ENCODE measurements at places on chromosomes 13 and 19.

GRCh38 chr19:3224346-3225168 lies at the start of gene CELF5:
CELF5 (plus strand) TSS chr19:3224661; CDS start chr19:3224740, 79 bp downstream.
- H3K27ac ChIP-seq: no peak within 1 kb of the TSS
- no peaks in the 10 kb centered on the region for H3K36me3 ChIP-seq
- H3K27me3 ChIP-seq: peaks cover 43% of the 10 kb centered on the region
- H3K4me1 ChIP-seq: peaks cover 2% of the 10 kb centered on the region
- no peak for DNase-seq

- peaks cover 43% of the 10 kb centered on the region for H3K27me3 ChIP-seq
- no peak for DNase-seq
- no peak overlapping the region for H3K4me3 ChIP-seq
- no peak overlapping the region for H3K27ac ChIP-seq
- no peaks in the 10 kb centered on the region for H3K36me3 ChIP-seq
These were observed 3.0 kb upstream of the TNNT1 start for GRCh38 chr19:55152017-55152416.

GRCh38 chr13:59677966-59678814 lies 485.5 kb downstream of the DIAPH3 start:
- peak; percentile 72 for DNase-seq
- no peaks in the 10 kb centered on the region for H3K36me3 ChIP-seq
- peaks cover 3% of the 10 kb centered on the region for H3K4me1 ChIP-seq
- no peaks in the 10 kb centered on the region for H3K27me3 ChIP-seq

- DNase-seq: no peak
- no peaks in the 10 kb centered on the region for H3K27me3 ChIP-seq
- no peaks in the 10 kb centered on the region for H3K4me1 ChIP-seq
These were observed 672.1 kb downstream of the EFNB2 start for GRCh38 chr13:105863300-105863920.

- H3K27me3 ChIP-seq: no peaks in the 10 kb centered on the region
- no peak overlapping the region for H3K4me3 ChIP-seq
- DNase-seq: no peak
- H3K36me3 ChIP-seq: no peaks in the 10 kb centered on the region
These were observed 934.8 kb upstream of the SPRY2 start for GRCh38 chr13:81275666-81276258.

GRCh38 chr19:10718205-10719196 lies 622 bp downstream of the DNM2 start:
- H3K36me3 ChIP-seq: no peaks in the 10 kb centered on the region
- H3K27me3 ChIP-seq: no peaks in the 10 kb centered on the region
- peak overlapping the region; percentile 78 for H3K27ac ChIP-seq

DNA sequence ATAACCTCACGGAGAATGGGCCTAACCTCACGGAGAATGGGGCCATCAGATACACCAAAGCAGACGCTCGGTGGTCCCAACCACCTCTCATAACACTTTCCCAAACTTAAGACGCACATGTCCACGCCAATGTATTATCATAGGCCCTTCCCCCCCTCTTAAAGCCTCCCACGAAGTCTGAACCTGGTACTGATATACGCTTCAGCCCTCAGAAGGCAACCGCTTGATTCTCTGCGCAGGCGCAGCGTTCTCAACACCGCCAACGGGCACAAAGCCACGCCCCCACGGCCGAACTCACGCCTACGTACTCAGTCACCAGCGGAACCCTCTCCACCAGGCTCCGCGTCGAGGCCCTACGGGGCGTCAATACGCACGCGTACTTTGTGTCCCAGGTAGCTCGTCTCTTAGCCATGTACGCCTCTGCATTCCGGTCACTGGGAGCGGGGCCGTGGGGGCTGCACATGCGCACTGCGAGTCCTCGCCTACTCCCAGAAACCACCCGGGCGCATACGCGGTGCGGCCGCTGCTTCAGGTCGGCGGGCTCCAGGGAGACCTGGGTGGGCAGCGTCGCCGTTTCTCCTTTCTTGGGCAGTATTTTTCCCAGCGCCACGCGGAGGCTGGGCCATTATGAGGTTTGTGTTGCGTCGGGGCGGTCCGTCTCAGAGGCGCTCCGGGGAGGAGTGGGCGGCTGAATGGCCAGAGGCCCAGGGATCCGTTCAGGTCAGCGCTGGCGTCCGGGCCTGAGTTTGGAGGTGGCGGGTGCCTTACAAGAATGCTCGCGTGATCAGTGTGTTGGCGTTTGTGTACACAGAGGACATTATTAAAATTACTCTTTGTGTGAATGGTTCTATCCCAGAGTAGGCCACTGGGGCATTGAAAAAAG lies 25.3 kb downstream of the ZNF582 start:
- no peaks in the 10 kb centered on the region for H3K4me1 ChIP-seq
- peak overlapping the region; percentile 59 for H3K4me3 ChIP-seq
- H3K27ac ChIP-seq: peak overlapping the region; percentile 70
- peaks cover 5% of the 10 kb centered on the region for H3K36me3 ChIP-seq
- H3K27me3 ChIP-seq: no peaks in the 10 kb centered on the region
- peak; percentile 89 for DNase-seq

GRCh38 chr19:2587001-2587719 lies 111.2 kb downstream of the GADD45B start:
- no peak overlapping the region for H3K27ac ChIP-seq
- H3K36me3 ChIP-seq: no peaks in the 10 kb centered on the region
- H3K27me3 ChIP-seq: peaks cover 5% of the 10 kb centered on the region
- peak; percentile 35 for DNase-seq
- peaks cover 5% of the 10 kb centered on the region for H3K4me1 ChIP-seq

DNA sequence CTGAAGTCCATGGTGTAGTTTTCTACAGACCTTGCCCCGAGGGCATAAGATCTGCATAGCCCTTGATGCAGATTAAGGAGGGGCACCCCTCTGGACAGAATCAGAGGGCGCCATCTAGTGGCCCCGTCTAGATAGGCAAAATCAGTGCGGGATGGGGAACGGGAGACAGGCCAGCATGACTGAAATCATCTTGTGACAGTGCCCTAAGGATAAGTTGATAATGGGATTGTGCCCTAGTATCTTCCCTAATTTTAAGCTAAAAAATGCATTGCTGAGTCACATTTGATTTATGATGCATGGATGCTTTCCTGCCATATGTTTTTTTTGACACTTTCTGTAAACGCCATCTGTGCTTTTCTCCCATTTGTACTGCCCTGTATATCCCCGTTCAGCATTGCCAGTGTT lies 19.0 kb upstream of the GPI start:
- no peak overlapping the region for H3K4me3 ChIP-seq
- DNase-seq: peak; percentile 63
- H3K4me1 ChIP-seq: no peaks in the 10 kb centered on the region
- H3K27me3 ChIP-seq: no peaks in the 10 kb centered on the region

- H3K27ac ChIP-seq: no peak overlapping the region
- no peak for DNase-seq
- no peak overlapping the region for H3K4me3 ChIP-seq
- H3K36me3 ChIP-seq: no peaks in the 10 kb centered on the region
- H3K4me1 ChIP-seq: peaks cover 3% of the 10 kb centered on the region
- no peaks in the 10 kb centered on the region for H3K27me3 ChIP-seq
These were observed 29.6 kb downstream of the ZAR1L start for GRCh38 chr13:32285633-32285965.

GRCh38 chr19:32647361-32647760 lies 27.6 kb downstream of the ANKRD27 start:
- DNase-seq: no peak
- peaks cover 34% of the 10 kb centered on the region for H3K36me3 ChIP-seq
- 0 out of 2 replicates have a peak, but pooled peaks cover 2% of the 10 kb centered on the region for H3K4me1 ChIP-seq
- no peaks in the 10 kb centered on the region for H3K27me3 ChIP-seq
- H3K4me3 ChIP-seq: no peak overlapping the region

DNA sequence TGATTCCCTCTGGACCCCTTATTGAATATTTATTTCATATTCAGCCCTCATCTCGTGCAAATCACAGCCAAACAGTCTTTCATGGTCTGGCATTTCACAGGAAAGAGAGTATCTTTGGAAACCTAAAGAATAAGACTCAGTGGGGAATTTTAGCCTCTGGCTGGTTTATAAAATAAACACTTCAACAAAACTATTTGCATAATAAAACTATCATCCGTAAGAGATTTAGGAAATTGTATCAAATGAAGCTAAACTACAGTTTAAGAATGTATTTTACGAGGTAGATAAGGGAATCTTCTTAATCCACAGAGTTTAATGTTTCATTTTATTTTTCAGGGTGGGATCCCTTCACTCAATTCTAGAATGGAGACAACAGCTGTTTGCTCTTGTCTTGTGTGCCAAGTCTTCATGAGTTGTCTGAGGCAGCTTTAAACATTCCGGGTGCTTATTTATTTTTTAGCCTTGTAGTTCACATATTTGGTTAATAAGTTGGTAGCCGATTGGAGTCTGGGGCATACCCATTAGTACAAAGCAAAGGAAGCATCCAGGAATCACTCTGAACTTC lies 634.4 kb upstream of the KLF12 start:
- peaks cover 11% of the 10 kb centered on the region for H3K4me1 ChIP-seq
- no peak overlapping the region for H3K27ac ChIP-seq
- no peak for DNase-seq
- no peaks in the 10 kb centered on the region for H3K27me3 ChIP-seq
- no peaks in the 10 kb centered on the region for H3K36me3 ChIP-seq
- H3K4me3 ChIP-seq: no peak overlapping the region

GRCh38 chr19:11422163-11423065 lies 3.3 kb upstream of the RGL3 start:
- peaks cover 44% of the 10 kb centered on the region for H3K27me3 ChIP-seq
- H3K36me3 ChIP-seq: no peaks in the 10 kb centered on the region
- H3K4me3 ChIP-seq: peak overlapping the region; percentile 12

- no peak for DNase-seq
- peaks cover 18% of the 10 kb centered on the region for H3K4me1 ChIP-seq
- no peaks in the 10 kb centered on the region for H3K36me3 ChIP-seq
- no peak overlapping the region for H3K27ac ChIP-seq
- no peak overlapping the region for H3K4me3 ChIP-seq
- no peaks in the 10 kb centered on the region for H3K27me3 ChIP-seq
These were observed 87.6 kb upstream of the DOCK9 start for GRCh38 chr13:99065235-99066015.

GRCh38 chr19:55580628-55581144 lies at the start of gene ZNF579:
ZNF579 (minus strand) TSS chr19:55580848; CDS start chr19:55579639, 1,209 bp downstream.
- DNase-seq: peak; percentile 91
- peak within 1 kb of the TSS; percentile 87 for H3K4me3 ChIP-seq
- peaks cover 6% of the 10 kb centered on the region for H3K4me1 ChIP-seq

DNA sequence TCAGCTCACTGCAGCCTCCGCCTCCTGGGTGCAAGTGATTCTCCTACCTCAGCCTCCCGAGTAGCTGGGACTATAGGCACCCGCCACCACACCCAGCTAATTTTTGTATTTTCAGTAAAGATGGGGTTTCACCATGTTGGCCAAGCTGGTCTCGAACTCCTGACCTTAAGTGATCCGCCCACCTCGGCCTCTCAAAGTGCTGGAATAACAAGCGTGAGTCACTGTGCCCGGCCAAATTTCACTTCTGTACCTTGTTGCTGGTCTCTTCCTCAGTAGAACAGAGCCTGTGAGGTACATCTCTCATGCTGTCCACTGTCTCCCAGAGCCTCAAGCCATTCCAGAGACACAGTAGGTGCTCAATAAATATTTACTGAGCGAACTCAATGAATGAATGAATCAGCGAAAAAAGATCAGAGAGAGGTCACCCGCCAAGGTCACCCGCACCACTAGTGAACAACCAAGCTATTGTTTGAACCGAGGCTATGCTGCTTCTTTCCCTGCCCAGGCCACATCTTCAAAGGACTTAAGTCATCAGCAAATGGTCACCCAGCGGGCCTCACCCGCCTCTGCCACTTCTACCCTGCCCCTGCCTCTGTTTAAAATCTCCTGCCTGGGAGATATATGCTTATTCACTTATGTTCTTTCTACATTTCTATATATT lies 9.3 kb downstream of the TMEM143 start:
- H3K27ac ChIP-seq: no peak overlapping the region
- H3K27me3 ChIP-seq: no peaks in the 10 kb centered on the region

DNA sequence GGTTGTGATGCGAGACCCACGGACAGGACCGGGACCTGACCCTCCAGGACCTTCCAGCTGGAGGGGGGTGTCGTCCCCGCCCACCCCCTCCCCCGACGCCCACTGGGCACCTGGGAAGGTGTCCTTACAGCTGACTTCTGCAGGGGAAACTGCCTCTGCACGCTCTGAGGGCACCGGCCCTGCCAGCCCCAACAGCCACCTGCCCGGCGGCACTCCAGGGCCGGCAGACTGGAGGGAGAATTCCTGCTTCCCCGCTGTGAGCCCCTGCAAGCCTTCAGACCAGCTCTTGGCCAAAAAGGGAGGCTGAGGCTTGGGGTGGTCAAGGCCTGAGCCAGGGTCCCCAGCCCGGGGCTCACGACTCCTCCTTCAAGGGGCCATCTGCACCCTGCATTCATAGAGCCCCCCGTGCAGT lies 1.2 kb downstream of the CNN2 start:
- H3K27ac ChIP-seq: peak overlapping the region; percentile 99
- DNase-seq: no peak
- no peaks in the 10 kb centered on the region for H3K27me3 ChIP-seq
- peaks cover 16% of the 10 kb centered on the region for H3K4me1 ChIP-seq

DNA sequence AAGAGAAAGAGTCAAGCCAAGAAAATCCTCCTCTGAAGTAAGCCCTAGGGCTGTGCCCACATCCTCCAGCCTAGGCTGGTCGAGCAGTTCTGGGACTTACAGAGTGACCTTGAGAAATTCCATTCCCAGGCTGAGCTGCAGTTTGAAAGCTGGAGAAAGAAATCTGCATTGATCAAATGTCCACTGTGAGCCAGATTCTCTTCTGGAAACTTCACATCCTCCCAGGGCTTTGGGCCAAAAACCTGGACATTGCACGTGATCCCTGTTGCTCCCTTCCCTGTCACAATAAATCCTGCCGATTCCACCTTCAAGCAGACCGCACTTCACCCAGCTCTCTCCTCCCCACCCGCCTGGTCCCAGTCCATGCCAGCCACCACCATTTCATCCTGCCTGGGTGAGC lies 15.7 kb downstream of the TMEM143 start:
- H3K27ac ChIP-seq: no peak overlapping the region
- H3K4me1 ChIP-seq: no peaks in the 10 kb centered on the region
- H3K36me3 ChIP-seq: no peaks in the 10 kb centered on the region
- H3K27me3 ChIP-seq: no peaks in the 10 kb centered on the region
- DNase-seq: no peak
- no peak overlapping the region for H3K4me3 ChIP-seq

DNA sequence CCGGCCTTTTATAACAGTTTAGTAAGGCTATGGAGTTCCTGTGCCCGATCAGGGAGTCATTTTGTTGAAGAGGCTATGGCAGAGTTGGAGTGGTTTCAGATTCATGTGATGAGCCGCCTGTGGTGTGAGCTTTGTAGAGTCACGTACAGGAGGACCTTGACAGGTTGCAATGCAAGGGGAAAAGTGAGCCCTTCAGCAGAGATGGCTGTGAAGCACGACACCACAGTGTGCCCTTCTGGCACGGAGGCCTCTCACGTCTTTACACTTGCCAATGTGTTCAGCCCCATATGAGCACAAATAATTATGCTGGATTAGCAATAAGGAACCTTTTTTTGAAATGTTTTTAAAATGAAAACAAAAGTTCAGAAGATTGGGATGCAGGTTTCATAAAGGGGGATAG lies 499.8 kb downstream of the LIG4 start:
- peaks cover 2% of the 10 kb centered on the region for H3K4me1 ChIP-seq
- H3K27me3 ChIP-seq: no peaks in the 10 kb centered on the region
- DNase-seq: no peak
- no peak overlapping the region for H3K4me3 ChIP-seq
- H3K27ac ChIP-seq: no peak overlapping the region

- no peak overlapping the region for H3K27ac ChIP-seq
- DNase-seq: no peak
- no peaks in the 10 kb centered on the region for H3K4me1 ChIP-seq
These were observed 300.7 kb downstream of the SLC7A1 start for GRCh38 chr13:29294821-29295220.

Measured in IMR-90 (cell line).